ENCODE measurements at places on chromosomes 2 and 18.

- no peak for DNase-seq
These were observed 86.6 kb downstream of the WDSUB1 start for GRCh38 chr2:159199761-159200465.

DNA sequence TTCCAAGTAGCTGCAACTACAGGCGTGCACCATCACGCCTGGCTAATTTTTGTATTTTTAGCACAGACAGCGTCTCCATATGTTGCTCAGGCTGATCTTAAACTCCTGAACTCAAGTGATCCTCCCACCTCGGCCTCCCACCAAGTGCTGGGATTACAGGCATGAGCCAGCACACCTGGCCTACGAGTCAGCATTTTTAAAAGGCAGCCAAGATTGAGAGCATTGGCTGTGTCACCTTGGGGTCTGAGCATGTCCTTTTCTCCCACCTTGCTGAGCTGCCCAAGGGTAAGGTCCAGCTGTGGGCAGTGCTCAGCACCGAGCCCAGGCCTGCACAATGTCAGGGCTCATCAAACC lies 142.8 kb upstream of the LMAN1 start:
- no peak for DNase-seq

- DNase-seq: peak; percentile 61
These were observed 73.0 kb upstream of the KCTD1 start for GRCh38 chr18:26621161-26622026.

- no peak for DNase-seq
These were observed 57.0 kb upstream of the KCNG2 start for GRCh38 chr18:79740521-79741361.

DNA sequence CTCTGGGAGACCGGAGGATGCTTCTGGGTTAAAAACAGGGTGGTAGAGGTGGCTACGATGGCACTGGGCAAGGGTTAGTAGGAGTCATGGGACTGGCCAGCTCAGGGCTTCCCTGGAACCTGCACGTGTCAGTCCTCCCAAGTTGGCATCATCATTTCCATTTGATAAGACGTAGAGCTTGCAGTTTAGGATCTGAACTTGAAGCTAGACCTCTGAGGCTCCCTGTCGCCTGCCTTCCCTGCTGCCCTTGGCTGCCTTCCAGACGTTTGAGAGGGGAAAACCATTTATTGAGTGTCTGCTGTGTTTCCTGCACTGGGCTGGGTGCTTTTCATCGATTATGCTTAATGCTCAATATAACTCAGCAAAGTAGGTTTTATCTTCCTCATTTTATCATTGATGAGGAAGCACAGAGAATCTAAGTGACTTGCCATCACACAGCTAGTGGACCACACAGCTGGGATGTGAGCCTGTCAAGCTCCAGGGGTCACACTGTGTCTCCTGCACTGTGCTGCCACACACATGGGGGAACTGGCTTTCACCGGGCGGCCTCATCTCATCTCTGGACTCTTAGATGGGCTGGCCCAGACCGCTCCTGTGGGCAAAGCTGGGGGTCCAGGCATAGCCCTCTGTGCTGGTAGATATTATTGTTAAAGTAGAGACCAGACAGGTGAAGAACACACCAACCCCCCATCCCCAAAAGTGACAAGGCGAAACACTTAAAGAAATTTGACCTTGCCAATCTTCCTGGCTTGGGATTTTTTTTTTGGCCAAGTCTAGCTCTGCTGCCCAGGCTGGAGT lies 7.8 kb downstream of the NT5DC4 start:
- no peak for DNase-seq

DNA sequence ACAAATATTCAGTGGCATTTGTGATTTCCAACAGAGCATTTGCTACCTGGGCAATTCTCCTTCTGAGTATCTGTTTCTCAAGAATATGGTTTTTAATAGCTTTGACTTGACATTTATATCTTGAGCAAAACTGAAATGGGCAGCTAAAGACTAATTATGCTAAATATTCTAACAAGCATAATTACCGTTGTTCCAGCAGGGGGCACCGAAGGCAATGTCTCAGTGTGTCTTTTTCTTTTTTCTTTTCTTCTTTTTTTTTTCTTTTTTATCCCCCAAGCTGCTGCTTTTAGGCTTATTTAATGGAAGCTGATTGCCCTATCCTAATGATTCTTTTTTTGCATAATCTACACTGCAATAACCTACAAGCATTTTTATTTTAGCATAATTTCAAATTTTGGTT lies 138.9 kb upstream of the NABP1 start:
- no peak for DNase-seq

DNA sequence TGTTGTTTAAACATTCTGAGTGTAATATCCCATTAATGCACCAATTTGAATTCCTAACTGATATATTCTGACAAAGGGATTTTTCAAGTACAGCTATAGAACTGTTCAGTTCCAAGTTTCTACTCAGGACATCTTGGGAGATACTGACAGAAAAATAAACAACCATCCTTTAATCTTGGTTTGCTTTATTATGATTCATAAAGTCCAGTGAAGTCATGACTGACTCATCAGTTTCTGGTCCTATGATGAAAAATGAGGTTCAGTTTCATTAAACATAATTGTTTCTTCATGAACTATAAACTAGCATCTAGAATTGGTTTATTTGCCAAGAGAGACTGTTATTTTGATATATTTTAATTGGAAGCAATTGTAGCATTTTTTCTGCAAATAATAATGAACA lies 896.2 kb downstream of the CCDC85A start:
- no peak for DNase-seq

DNA sequence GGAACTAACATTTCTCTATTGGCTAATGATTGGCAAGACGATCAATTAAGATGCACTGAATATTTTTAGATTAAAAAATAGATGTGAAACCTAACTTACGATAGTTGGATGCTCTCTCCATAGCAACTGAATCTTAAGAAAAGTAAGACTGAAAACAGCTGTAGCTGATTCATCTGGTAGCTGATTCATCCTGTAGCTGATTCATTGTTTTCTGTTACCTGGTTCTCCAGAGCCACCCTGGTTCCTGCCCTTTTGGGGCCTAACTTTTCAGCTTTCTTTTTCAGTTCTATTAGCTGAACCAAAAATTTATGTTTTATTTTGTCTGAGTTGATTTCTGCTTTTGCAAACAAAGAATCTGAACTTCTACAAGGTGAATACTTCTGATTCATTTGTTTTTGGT lies 22.7 kb upstream of the SPR start:
- DNase-seq: no peak
